ENCODE measurements at places on chromosomes 6 and 20. TPM values are rescaled to one million over a fixed set of nuclear protein-coding genes. Genes with fewer than 3 reads are reported as not detected.

GRCh38 chr6:36751091-36751490, 53.5 kb downstream of the RAB44 start:
- no peak overlapping the region for H3K27ac ChIP-seq
- no peaks in the 10 kb centered on the region for H3K27me3 ChIP-seq
- no peak for DNase-seq
- H3K4me1 ChIP-seq, result no peaks in the 10 kb centered on the region

GRCh38 chr20:63318391-63319163, 25.6 kb downstream of the COL20A1 start:
- no peak overlapping the region for H3K27ac ChIP-seq
- DNase-seq, result no peak
- H3K4me3 ChIP-seq, result no peak overlapping the region
- H3K36me3 ChIP-seq, result no peaks in the 10 kb centered on the region
- H3K27me3 ChIP-seq, result no peaks in the 10 kb centered on the region

- no peak overlapping the region for H3K4me3 ChIP-seq
- DNase-seq, result peak; percentile 74
- H3K27me3 ChIP-seq, result no peaks in the 10 kb centered on the region
- H3K4me1 ChIP-seq, result no peaks in the 10 kb centered on the region
Measured at GRCh38 chr6:29737707-29738630, 14.7 kb downstream of the HLA-F start.

DNA sequence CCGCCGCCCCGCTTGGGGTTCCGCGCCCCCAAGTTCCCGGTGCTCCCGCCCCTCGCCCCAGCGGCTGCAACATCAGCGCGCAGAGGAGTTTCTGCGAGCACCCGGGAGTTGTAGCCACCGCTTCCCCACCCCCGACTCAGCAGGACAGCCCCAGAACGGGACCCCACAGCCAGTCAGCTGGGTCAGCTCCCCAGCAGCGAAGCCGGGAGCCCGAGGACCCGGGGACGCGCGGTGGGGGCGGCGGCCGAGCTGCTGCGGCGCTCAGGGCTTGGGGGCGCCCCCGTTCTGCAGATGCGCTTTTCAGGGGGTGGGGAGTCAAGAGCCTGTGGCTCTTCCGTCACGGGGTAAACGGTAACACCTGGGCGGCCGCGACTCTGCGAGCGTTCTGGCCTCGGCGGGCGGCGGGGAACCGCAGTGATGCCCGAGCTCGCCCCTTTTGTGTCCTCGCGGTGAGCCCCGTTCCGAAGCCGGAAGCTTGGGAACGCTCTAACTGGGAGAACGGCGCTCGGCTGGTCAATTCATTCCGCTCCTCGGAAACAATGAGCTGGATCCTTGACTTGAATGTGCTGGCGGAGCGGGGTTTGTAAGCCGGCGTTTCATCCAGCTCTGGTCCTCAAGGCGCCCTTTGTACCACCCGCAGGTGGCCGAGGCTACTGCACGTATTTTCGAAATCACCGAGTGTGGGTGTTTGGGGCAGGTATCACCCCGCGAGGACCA, 774 bp downstream of the PLEKHG1 start:
- peak overlapping the region; percentile 51 for H3K4me3 ChIP-seq
- no peaks in the 10 kb centered on the region for H3K36me3 ChIP-seq
- H3K27ac ChIP-seq, result peak overlapping the region; percentile 65
- no peaks in the 10 kb centered on the region for H3K27me3 ChIP-seq

The AVP gene
- total RNA-seq, result 3.1 TPM

The NSFL1C gene
- 54.5 TPM for total RNA-seq

The TTBK1 gene
- 0.62 TPM for total RNA-seq

All from prostate gland (tissue), 2 donors.